ENCODE measurements at places on chromosomes 7 and 10.

DNA sequence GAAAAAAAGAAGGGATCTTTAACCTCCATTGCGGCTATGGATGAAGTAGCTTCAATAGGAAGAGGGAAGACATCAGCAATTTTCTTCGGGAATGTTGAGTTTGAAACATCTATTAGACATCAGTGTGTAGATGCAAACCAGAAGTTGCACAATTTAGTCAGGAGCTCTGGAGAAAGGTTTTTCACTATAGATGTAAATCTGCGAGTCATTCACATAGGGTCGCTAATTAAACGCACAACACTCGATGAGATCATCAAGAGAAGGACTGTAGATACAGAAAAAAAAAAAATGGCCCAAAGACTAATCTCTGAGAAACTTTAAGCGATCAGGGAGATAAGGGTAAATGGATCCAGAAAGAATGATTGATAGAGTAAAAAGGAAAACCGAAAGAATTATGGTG is 61.7 kb upstream of the TES start:
- no peak for DNase-seq

DNA sequence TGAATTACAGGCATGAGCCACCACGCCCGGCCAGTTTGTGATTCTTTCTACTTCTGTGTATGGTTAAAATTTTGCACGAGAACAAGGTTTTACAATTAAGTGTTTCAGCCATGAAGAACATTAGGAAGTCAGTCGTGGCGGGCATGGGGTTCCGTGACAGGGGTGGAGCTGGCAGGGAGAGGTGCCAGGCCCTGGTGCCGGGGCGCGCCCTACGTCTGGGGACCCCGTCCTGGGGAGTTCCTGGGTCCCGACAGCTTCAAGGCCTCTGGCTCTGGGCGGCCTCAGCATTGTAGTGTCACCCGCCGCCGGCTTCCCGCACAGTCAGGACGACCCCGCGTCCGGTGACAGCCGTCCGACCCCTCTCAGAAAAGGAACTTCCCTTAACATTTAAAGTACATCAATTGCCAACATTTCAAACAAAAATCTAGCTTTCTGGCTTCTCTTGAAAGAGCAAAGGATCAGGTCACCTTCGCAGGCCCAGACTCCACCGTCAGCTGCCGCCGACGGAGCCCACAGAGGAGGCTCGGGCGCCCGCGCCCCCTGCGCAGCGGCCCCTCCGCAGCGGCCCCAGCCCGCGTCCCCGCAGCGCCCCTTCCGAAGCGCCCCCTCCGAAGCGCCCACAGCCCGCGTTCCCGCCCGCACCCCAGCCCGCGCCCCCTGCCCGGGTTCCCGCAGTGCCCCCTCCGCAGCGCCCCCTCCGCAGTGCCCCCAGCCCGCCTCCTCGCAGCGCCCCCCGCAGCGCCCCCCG is 23.2 kb upstream of the MKI67 start:
- DNase-seq: no peak

- no peak for DNase-seq
These were observed 124.8 kb upstream of the LSM8 start for GRCh38 chr7:118059209-118059608.

- DNase-seq: no peak
These were observed 185.1 kb downstream of the NXPH1 start for GRCh38 chr7:8618441-8619070.

All from pons (tissue), 1 donor.